ENCODE measurements at places on chromosomes 11 and 22. TPM values are rescaled to one million over a fixed set of nuclear protein-coding genes. Genes with fewer than 3 reads are reported as not detected.

Gene OR8I2
- total RNA-seq, result not detected

Gene KCNJ11
- total RNA-seq, result under 0.01 TPM

Gene CRACR2B
- 0.58 TPM for total RNA-seq

Gene OR6X1
- not detected for total RNA-seq

Gene OTOG
- total RNA-seq, result not detected

Gene CCDC73
- total RNA-seq, result not detected

Gene LARGE2
- total RNA-seq, result not detected

Gene OR5A1
- not detected for total RNA-seq

Gene SNX32
- 0.38 TPM for total RNA-seq

Gene TIGD3
- total RNA-seq, result 0.19 TPM

Gene NXPE1
- total RNA-seq, result not detected

Gene CRYBB2
- not detected for total RNA-seq

Gene C11orf86
- total RNA-seq, result not detected

Gene USP2
- 0.38 TPM for total RNA-seq

Gene OR6M1
- not detected for total RNA-seq

Gene AHNAK
- total RNA-seq, result 463 TPM

Gene TREH
- not detected for total RNA-seq

Gene NUDT8
- 8.8 TPM for total RNA-seq

Gene SORL1
- total RNA-seq, result 1.7 TPM

Gene ASCL2
- not detected for total RNA-seq

Gene MPPED1
- not detected for total RNA-seq

Gene KCNJ1
- under 0.01 TPM for total RNA-seq

Gene SLC22A24
- not detected for total RNA-seq

Gene TRIM34
- total RNA-seq, result 13.2 TPM

Gene LRRC32
- 57.8 TPM for total RNA-seq

Gene RNF215
- 44.5 TPM for total RNA-seq

Gene TTC38
- 15.5 TPM for total RNA-seq

Gene KLHL35
- total RNA-seq, result 6.2 TPM

Gene MMP13
- total RNA-seq, result not detected

Gene SMIM35
- total RNA-seq, result not detected

Gene GGTLC2
- not detected for total RNA-seq

Gene MAP6
- 2.5 TPM for total RNA-seq

Gene C11orf97
- total RNA-seq, result not detected

Gene TIMP3
- total RNA-seq, result 175 TPM

Gene IL17REL
- not detected for total RNA-seq

Gene P2RX6
- total RNA-seq, result 2.7 TPM

Gene TSSK2
- total RNA-seq, result not detected

Gene SCN4B
- total RNA-seq, result not detected

Gene ST3GAL4
- total RNA-seq, result 24.5 TPM

Gene MS4A6A
- total RNA-seq, result not detected

Gene OR4P4
- total RNA-seq, result not detected

Gene SVIP
- total RNA-seq, result 4.5 TPM

Gene LRRC75B
- 5.1 TPM for total RNA-seq

Gene BAIAP2L2
- total RNA-seq, result 1.7 TPM

Gene CHST1
- total RNA-seq, result 0.19 TPM

Gene C11orf42
- total RNA-seq, result not detected

Gene PGA5
- not detected for total RNA-seq

Gene MALAT1
- total RNA-seq, result 5,626 TPM

Gene CATSPER1
- total RNA-seq, result 0.19 TPM

Gene SLC22A6
- not detected for total RNA-seq

Gene OR51I1
- not detected for total RNA-seq

Gene SPON1
- total RNA-seq, result 0.85 TPM

Gene CD3E
- not detected for total RNA-seq

Gene OR10AG1
- total RNA-seq, result not detected

Gene HORMAD2
- total RNA-seq, result under 0.01 TPM

Gene ANO1
- 3.7 TPM for total RNA-seq

Gene GRAP2
- total RNA-seq, result not detected

Gene AMOTL1
- total RNA-seq, result 57.3 TPM
